ENCODE measurements at places on chromosomes 12 and 14.
A peak's percentile ranks its signal among the peaks of the same experiment; 100 is the strongest.

GRCh38 chr14:93825235-93825553 is 36.9 kb upstream of the PRIMA1 start:
- DNase-seq = no peak

DNA sequence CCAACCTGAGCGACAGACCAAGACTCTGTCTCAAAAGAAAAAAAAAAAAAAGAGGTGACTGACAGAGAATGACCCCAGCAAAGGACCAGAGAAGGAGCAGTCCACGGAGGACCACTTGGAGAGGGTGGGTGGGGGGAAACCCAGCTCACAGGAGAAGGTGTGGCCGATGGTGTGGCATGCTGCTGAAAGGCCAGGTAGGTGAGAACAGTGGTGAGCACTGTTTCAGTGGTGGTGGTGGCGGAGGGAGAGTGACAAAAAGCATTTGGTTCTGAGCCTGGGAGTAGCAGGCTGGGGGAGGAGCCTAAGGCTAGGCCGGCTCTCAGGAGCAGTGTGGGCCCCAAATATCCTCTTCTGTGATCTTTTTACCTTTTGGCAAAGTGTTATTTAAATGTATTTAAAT is 63.8 kb downstream of the IRF2BPL start:
- DNase-seq = no peak

- DNase-seq = no peak
Measured at GRCh38 chr12:66589095-66589494, 89.8 kb downstream of the GRIP1 start.

GRCh38 chr14:63770187-63770807 is 42.4 kb upstream of the SGPP1 start:
- DNase-seq = peak; percentile 53

DNA sequence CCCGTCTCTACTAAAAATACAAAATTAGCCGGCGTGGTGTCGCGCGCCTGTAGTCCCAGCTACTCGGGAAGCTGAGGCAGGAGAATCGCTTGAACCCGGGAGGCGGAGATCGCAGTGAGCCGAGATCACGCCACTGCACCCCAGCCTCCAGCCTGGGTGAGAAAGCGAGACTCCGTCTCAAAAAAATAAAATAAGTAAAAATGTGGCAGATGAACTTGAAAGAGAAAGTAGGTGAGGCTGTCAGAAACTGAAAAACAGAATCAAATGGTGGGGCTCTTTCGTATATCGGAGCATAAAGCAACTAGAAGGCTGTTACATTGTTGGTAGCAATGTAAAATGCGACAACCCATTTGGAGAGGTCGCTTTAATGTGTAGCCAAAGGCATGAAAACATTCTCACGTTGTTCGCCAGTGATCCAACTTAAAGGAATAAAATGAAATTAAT is 767 bp upstream of the CCNT1 start:
- no peak for DNase-seq

- no peak for DNase-seq
Measured at GRCh38 chr14:51619561-51619960, 32.1 kb upstream of the FRMD6 start.

DNA sequence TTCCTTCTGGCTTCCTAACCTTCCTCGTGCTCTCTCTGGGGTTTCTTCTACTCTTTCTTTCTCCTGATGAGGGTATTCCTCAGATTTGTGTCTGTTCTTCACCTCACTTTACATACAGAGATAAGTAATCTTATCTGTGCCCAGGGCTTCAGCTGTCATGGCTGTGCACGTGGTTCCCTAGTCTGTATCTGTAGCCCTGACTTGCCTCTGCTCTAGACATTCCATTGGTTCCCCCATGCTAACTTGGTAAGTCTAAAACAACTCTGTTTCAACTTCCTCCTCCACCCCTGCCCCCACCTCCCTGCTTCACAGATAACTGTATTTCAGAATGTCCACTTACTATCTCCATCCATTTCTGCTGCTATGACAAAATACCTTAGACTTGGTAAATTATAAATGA is 10.8 kb downstream of the DIP2B start:
- no peak for DNase-seq

DNA sequence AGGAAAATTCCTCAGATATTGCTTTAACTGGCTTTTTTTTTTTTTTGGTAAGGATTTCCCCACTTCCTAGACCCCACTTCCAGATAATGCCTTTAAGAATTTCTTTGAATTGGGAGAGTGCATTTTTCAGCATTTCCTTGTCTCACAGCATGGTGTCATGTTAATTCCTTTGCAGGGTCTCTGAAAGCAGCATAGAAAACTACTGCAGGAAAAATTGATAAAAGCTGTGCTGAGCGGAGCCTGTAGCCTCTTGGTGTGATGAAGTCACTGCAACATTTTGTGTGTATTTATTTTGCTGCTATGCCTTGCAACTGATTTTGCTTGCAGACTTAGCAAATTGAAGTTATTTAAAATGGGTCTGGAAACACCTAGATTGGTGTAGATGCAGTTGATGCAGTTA is 2.7 kb downstream of the ANO4 start:
- no peak for DNase-seq

DNA sequence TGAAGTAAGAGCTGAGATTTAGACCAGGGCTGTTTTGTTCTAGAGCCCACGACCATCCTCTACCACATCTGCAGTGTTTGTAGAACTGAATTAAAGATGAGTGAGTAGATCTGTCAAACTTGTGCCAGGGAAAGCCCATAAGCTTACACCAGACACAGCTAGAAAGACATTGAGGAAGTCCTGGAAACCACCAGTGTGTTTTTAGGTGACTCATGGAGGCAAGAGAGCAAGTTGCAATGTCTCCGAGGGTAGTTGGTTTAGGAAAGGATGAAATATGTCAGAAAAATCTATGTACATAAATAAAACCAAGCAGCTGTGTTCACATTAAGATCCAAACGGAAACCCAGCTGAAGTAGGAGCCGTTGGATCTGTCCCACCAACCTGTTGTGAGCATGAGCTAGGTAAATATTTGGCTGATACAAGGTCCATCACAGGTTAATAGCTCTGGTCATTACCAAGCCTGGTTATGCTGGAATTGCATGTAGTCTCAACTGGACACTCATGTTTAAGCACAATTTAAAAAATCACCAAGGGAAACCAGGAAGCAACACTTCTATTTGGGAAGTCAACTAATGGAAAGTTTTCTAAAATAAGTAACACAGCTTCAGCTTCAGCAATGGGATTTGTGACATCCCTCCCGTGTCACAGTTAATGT is 49.9 kb upstream of the PLEKHG3 start:
- no peak for DNase-seq

- DNase-seq = peak; percentile 76
Measured at GRCh38 chr12:124767066-124767821, 96.4 kb downstream of the SCARB1 start.

DNA sequence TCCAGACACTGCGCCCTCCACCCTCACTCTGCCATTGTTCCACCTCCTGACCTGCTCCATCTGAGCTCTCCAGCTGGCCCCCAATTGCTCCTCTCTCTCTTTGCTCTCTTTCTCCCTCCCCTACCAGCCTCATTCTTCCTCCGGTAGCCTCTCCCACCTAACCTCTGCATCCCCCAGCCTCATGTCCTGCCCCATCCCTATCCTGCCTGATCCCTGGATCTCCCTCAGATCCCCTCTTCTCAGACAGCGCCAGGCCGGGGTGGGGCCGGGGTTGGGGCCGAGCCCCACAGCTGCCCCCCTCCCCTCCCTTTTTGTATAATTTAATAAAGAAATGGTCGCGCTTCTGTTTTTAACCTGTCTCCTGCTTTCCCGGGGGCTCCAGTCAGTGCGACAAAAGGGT is 1.7 kb upstream of the LAG3 start:
- DNase-seq = no peak

All from CD4-positive, alpha-beta T cell treated with Interleukin-6 at 100 ng/mL for 8 hours (primary cell).